ENCODE measurements at places on chromosomes 2 and 18.

- no peak for DNase-seq
Observed at GRCh38 chr18:8816220-8816619, 110.9 kb downstream of the MTCL1 start.

- DNase-seq, result no peak
Observed at GRCh38 chr2:68717305-68717661, 17.3 kb upstream of the ARHGAP25 start.

DNA sequence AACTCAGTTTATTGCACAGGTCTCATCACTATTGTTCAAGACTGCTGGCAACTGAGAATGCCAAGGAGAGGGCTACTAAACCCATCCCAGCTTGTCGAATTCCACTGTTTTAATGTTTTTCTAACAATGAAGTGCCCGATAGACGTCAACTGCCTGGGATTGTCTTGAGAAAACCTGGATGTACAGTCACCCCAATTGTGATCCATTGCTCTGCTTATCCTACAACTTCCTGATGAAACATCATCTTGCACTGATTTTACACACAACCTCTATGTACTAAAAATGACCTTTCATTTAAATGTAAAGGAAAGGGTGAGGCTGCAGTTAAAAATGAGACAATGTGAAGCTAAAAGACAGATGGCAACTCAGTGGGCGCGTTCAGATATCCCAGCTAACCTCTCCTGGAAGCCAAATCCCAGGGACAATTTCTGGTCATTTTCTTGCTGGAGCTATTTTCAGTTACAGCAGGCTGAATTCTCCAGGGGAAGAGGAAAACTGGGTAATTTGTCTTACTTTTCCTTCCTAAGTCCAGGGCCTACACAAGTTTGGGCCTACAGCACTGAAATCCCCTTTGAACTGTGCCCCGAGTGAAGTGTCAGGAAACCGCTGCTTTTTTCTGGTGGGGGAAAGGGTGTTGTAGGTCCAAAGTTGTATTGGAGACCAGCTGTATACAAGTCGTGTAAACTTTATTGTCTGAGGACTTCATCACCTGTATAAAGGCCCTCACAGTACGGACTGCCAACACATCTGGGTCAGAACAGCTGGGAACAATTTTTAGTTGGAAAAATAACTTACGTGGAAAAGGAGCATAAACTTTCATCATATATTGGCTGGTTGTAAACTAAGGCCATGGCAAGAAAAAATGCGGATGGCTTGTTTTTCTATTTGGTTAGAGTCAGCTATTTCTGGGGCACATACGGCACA is 68.9 kb upstream of the LTBP1 start:
- DNase-seq, result no peak

GRCh38 chr2:100352521-100352920 is 30.2 kb upstream of the LONRF2 start:
- DNase-seq, result no peak

GRCh38 chr2:200968162-200968561 is 4.7 kb upstream of the ORC2 start:
- no peak for DNase-seq

GRCh38 chr2:85231952-85232351 is 95.8 kb downstream of the TGOLN2 start:
- no peak for DNase-seq

DNA sequence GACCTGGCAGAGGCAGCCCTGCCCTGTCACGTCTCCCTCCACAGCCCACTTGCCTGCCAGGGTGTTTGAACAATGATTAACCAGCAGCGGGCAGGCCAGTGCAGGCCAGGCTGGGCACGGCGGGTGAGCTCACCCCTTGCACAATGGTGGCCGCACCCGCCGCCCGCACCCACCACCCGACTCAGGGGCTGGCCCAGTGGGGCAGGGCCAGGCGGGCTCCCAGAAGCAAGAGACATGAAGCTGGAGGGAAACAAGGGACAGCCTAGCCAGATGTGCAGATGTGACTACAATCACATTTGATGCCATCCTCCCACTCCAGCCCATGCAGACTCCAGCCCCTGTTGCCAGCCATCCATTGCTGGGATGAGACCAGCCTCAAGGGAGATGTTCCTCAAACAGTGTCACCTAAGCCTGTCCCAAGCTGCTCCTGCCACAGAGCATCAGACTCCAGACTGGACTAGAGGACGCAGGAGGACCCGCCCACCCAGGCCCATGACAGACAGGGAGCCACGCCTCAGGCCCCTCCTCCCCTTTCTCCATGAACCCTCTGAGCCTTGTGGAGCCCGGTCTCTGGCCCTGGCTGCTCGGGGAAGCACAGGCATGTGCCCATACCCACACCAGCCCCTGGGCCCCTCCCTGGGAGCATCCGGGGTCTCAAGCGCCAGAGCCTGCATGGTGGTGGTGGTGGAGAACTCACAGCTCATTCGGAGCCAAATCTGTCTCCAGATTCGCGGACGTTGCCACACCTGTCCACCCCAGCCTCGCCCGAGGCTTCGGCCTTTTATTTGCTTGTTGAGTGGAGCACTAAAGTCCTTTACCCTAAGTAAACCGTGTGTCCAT is 45.0 kb downstream of the SDC1 start:
- DNase-seq, result no peak

GRCh38 chr2:10058251-10059015 is 15.1 kb downstream of the KLF11 start:
- no peak for DNase-seq

DNA sequence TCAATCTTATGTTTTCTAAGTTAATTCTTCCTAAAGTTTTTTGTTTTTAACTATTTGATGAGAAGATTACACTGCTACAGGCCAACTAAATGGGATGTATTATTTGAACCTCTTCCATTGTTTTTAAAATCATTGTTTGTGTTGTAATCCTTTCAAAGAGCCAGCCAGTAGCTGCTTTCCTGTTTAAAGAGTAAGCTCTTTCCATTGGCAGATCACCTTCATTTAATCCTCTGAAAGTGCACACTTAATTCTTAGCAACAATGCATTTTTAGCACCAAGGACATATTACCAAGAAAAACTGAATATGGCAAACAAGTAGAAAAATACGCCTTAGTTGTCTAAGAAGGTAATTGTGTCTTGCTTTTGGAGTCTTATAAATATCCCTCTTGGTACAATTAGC is 54.0 kb downstream of the MEIS1 start:
- no peak for DNase-seq

DNA sequence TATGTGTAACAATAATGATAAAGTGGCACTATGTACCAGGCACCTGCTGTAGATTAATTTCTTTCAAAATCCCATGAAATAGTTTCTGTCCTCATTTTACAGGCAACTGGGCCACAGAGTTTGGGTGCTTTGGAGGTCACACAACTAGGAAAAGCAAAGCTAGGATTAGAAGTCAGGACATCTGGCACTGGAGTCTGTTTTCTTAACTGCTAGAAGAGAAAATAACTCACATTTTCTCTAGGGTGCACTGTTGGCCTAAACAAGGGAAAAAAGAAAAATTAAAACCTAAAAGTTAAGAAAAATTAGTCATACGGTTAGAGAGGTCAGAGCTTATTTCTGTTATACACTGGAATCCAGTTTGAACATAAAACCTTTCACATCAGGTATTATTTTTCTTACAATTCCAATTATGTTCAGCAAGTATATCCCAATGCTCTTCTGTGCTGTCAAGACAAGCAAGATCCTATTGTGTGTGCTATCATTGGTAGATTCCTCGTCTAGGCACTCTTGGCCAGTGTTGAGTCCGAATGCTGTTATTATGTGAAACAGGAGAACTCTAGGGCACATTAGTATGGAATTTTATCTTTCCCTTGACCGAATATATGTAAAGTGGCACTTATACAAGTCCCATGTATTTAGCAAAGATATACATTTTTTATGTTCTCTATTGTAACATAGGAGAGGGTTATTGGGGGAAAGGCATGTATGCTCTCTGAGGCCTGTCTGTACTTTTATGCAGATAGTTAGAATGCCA is 1.5 kb upstream of the OSGEPL1 start:
- peak; percentile 17 for DNase-seq

DNA sequence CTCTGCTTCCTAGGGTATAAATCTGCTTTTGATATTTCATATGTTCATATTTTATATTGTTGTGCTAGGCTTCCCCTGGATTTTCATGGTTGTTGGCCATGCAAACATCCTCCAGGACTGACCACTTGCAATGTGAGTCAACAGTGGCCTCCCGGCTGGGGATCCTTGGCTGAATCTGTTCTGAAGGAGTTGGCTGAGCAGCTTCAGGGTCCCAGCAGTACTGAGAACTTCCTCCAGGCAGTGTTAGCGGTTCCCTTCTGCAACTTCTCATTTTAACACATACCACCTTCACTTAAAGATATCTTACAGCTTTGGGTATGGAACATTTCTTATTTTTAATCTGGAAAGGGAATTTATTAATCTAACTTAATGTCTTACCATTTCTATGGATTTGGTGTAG is 122.1 kb downstream of the DTNB start:
- DNase-seq, result peak; percentile 23

DNA sequence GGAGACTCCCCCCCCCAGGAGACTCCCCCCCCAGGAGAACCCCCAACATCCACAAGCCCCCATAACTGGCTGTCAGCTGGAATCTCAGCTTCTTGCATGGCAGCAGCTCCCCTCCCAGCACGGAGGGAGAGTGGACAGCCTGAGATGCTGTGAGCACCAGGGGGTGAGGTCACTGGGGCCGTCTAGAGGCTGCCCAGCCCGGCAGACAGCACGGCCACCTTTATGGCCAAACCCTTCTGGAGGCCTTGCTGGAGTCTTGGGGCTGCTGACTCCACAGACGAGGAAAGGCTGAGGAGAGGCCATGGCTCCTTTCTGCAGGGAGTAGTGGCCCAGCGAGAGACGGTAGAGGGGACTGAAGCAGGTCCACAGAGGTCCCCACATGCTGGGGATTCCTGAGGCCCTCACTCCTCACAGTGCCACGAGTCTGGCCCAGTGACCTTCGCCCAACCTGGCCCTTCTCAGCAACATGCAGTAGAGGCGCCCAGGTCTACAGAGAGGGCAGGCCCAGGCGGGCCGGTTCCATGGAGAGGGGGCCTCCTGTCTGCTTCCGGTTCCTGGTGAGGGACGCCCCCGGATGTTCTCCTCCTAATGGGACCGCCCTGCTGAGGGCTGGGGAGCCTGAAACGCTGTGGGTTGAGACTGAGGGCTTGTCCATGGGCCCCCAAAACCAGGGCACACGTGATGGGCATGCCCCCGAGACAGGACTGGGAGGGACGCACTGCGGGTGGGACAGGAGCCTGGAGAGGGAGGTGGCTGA is 122.6 kb upstream of the CTDP1 start:
- DNase-seq, result no peak

- DNase-seq, result peak; percentile 62
Observed at GRCh38 chr2:58039170-58039611, 7.4 kb upstream of the VRK2 start.

DNA sequence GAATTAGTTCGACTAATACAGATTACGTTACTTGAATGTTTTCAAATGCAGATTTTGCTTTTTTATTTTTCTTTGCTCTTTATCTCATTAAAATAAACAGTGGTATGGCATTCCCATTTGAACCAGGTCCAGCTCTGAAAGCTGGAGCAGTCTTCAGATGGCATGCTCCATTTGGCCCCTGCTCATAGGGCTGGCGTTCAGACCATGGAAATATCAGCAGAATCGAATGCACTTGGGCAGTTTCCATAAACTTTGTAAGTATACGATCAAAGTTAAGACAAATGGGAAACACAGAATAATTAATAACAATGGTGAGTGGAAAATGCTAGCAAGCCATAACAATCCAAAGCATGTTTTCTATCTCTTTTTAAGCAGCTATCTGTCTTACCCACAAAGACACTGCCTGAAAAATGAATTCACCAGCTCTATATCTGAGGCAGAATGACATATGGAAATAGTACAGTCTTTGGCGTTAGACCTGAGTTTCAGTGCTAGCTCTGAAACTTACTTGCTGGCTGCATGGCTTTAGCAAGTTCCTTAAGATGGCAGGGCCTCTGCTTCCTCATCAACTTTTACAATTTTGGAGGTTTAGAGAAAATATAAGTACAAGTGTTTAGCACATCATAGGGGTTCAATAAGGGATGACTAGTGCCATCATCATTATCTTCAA is 131.6 kb downstream of the BCL2 start:
- no peak for DNase-seq

- no peak for DNase-seq
Observed at GRCh38 chr18:22702806-22703205, 230.3 kb upstream of the RBBP8 start.

DNA sequence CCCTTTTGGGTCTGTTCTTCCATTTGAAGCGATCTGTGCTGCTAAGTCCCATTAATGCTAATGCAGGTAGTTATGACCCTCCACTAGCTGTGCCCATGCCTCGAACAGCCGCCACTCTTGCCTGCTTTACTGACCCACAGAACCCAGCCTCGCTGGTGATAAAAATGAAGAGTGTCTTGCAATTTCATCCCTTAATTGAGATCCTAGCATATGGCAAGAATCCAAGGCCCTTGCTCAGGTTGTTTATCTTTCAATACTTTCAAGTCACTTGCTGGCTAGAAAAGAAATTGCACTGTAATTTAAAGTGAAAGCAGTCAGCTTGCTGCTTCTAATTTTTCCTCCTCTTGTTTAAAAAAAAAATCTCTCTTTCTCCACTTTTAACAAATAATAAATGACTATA is 73.6 kb downstream of the ZNF521 start:
- no peak for DNase-seq

GRCh38 chr2:115596659-115597375 is 1154.4 kb downstream of the DPP10 start:
- DNase-seq, result no peak

DNA sequence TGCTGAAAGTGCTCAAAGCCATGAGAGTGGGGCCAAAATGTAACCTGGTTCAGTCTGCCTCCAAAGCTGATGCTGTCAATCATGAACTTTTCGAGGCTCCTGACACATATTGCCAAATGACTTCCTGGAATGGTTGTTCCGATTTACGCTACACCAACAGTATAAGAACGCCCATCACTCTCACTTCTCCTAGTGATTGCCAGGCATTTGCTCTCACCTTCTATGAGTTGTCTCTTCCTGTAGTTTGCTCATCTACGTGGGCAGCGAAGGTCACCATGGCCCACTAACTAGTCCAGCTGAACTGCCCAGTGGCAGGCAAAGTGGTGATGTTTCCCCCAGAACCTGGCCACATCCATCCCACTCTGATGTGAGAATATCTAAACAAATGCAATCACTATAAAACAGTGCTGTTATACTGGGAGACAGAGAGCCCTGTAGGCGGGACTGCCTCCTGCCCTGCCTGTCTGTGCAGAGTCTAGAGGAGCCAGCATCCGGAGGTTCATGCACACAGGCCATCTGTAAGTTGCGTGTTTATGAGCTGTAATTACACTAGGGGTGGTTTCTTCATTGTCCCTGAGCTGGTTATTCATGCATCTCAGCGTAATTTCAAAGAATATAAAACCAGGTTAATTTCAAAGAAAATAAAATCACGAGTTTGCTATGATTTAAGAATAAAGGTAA is 8.8 kb upstream of the CABLES1 start:
- DNase-seq, result no peak

DNA sequence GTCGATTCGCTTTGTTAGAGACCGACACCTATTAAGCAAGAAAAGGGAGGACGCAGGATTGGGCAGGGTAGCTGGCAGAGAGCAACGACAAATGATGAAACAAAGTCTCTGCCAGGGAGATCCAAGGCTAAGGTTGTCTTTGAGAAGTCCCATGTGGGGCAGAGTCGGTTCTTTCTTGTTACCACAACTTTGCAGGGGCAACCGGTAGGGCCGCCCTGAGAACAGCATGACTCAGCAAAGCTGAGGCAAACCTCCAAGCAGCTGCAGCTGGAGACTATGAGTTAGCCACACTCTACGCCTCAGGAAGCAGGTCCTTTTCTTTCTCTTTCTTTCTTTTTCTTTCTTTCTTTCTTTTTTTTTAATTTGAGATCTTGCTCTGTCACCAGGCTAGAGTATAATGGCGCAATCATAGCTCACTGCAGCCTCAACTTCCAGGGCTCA is 452.3 kb upstream of the ID2 start:
- peak; percentile 78 for DNase-seq

GRCh38 chr2:86193901-86194567 is 1.2 kb downstream of the IMMT start:
- no peak for DNase-seq
